ENCODE measurements at places on chromosomes 11 and 22.

DNA sequence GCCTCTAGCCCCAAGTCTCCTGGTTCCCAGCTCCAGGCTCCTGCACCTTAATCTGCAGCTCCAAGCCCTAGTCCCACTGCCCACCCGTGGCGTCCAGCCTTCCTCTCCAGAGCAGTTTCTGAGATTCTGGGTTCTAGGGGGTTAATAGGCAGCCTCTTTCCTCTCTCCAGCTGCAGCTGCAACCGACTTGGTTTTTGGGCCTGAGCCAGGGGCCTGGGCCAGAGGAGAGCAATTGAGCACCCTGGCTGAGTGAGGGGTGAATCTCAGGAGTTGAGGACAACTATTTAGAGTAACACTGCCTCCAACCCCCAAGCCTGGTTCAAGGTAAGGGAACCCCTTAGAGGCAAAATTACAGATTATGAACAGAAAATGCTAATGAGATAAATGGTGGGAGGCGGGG lies 9.0 kb upstream of the CHRM1 start:
- DNase-seq: no peak

- no peak for DNase-seq
Measured at GRCh38 chr11:13311570-13311969, 34.0 kb downstream of the BMAL1 start.

GRCh38 chr22:29937940-29938693 lies 55.1 kb downstream of the MTMR3 start:
- no peak for DNase-seq

GRCh38 chr11:44338026-44338425 lies 28.1 kb upstream of the ALX4 start:
- DNase-seq: no peak

DNA sequence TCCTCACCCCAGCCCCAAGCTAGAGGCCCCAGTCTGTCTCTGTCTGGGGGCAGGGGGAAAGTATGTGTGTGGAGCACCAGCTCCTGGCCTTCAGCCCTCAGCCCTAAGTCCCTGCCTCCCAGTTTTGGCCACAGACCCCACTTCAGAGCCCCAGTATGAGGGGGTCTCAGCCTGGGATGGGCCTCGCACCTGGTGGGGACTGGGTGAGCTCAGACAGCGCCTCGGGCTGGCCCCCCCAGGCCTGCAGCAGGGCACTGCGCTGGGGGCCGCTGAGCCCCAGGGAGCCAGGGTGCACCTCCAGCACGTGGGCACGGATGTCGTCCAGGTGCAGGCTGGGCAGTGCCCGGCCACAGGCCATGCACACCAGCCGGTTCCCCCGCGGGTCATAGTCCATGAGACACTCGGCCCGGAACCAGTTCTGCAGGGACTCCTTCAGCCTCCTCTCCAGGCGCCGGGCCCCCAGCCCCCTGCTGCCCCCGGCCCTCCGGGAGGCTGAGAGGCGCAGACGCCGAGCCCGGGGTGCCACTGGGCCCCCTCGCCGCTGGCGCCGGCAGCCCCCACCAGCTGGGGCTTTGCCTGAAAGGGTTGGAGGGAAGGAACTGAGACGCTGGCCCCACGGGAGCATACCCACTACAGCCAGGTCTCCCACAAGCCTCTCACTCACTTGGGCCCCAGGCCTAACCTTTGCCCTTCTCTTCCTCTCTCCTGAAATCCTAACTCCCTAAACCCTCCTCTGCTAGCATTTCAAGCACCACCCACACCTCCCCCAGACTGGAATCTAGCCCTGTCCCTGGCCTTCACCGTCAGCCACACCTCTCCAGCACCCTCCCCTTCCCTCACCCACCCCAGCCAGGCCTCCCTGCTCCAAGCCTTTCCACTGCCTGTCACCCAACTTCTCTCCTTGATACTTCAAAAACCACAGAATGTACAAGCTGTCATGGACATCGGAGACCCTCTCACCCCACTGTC lies 3.6 kb downstream of the ZFTA start:
- DNase-seq: no peak

- DNase-seq: no peak
Measured at GRCh38 chr11:47051217-47051616, 114.7 kb downstream of the CSTPP1 start.

DNA sequence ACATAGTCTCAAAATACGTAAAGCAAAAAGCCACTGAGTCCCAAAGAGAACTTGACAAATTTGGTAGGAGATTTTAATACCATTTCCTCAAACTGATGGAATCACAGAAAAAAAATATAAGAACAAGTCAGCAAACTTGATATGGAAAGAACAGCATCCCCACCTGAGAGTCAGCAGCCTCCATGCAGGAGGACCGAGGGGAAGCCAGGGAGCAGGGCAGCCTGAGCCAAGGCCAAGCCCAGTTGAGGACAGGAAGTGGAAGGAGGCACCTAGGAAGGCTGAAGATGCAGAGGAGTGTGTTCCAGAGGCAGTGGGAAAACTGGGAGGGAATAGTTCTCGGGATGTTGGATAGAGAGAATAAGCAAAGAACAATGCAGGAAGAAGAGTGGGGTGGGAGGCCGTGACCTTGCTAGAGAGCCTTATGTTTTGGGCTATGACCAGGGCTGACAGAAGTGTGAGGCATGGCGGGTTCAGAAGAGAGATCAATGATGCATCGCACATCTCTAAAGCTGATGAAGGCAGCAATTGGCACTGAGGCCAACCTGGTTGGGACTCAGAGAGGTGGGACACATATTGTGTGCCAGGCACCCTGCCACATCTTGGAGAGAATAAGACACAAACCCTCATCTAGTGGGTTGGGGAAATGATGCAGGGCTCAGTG lies 15.4 kb downstream of the APOA4 start:
- no peak for DNase-seq

- DNase-seq: no peak
Measured at GRCh38 chr11:82996966-82997606, 74.6 kb downstream of the RAB30 start.
